ENCODE measurements at places on chromosomes 4 and X.

DNA sequence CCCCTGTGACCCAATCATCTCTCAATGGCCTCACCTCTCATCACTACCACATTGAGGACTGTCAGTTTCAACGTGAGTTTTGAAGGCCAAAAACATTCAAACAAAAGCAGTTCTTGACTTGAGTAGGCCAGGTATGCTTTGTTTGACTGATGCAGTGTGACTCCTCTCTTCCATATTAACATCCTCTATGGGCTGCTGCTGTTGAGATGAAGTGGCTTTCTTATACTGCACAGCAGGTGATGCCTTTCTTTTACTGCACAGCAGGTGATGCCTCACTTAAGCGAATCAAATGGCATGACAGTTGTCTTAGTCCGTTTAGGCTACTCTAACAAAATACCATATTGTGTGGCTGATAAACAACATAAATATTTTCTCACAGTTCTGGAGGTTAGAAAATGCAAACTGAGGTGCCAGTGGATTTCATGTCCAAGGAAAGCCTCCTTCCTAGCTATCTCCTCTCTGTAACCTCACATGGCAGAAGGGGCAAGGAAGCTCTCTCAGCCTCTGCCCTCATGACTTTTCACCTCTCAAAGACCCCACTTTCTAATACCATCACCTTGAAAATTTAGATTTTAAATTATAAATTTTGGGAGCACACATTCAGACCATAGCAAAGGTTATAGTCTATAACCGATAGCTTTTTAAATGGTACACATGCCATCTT is 2267.9 kb upstream of the AGA start:
- no peak for DNase-seq

DNA sequence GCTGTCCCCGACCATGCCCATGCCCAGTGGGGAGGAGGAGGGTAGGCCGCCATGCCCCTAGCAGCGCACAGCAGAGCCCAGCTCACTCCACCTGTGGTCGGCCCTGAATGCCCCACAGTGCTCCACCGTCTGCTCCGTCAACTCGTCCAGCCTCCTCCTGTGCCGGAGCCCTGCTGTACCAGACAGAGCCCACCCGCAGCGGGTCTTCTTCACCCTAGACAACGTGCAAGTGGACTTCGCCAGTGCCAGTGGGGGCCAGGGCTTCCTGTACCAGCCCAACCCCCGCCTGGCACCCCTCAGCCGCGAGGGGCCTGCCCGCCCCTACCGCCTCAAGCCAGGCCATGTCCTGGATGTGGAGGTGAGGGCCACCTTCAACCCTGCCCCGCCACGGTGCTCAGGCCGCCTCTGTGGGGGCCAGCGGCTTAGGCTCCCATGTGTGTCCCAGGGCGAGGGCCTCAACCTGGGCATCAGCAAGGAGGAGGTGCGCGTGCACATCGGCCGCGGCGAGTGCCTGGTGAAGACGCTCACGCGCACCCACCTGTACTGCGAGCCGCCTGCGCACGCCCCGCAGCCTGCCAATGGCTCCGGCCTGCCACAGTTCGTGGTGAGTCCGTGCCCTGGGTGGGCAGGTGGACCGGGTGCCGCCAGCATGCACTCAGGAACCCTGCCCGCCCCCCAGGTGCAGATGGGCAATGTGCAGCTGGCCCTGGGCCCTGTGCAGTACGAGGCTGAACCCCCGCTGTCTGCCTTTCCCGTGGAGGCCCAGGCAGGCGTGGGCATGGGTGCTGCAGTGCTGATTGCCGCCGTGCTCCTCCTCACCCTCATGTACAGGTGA is 6.9 kb upstream of the SRPK3 start:
- no peak for DNase-seq

- no peak for DNase-seq
Measured at GRCh38 chrX:41045960-41046567, 39.2 kb upstream of the USP9X start.

GRCh38 chrX:132730726-132731125 is 227.7 kb downstream of the HS6ST2 start:
- no peak for DNase-seq

GRCh38 chrX:1202251-1202650 is 10.2 kb downstream of the CRLF2 start:
- no peak for DNase-seq
